ENCODE measurements at places on chromosomes 4 and X.

- no peak for DNase-seq
Observed at GRCh38 chr4:184348311-184349233, 125.8 kb downstream of the IRF2 start.

- no peak for DNase-seq
Observed at GRCh38 chrX:75273483-75273882, 402 bp upstream of the UPRT start.

GRCh38 chr4:107654694-107655093, 65.3 kb downstream of the PAPSS1 start:
- DNase-seq, result no peak

GRCh38 chrX:131577999-131578734, 34.3 kb downstream of the OR13H1 start:
- no peak for DNase-seq

- no peak for DNase-seq
Observed at GRCh38 chr4:54746218-54746617, 88.5 kb downstream of the KIT start.

DNA sequence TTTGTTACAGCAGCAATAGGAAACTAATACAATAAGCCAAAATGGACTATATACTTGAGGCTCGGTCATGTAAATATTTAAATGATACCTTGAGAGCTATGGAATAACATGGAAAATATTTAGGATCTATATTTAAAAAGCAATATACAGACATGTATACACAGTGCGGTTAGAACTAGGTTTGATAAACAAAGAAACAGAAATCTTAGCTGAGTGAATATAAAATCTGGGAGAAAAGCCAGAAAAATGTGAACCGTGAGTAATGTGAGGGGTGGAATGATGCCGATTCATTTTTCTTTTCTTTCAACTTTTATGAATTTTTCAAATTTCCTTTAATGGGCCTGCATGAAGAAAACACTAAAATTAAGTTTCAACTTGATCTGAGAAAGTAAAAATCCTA, 104.1 kb downstream of the ATXN3L start:
- DNase-seq, result no peak

- no peak for DNase-seq
Observed at GRCh38 chr4:16250661-16251365, 24.5 kb upstream of the TAPT1 start.

GRCh38 chr4:52655506-52655905, 3.6 kb downstream of the USP46 start:
- DNase-seq, result no peak

DNA sequence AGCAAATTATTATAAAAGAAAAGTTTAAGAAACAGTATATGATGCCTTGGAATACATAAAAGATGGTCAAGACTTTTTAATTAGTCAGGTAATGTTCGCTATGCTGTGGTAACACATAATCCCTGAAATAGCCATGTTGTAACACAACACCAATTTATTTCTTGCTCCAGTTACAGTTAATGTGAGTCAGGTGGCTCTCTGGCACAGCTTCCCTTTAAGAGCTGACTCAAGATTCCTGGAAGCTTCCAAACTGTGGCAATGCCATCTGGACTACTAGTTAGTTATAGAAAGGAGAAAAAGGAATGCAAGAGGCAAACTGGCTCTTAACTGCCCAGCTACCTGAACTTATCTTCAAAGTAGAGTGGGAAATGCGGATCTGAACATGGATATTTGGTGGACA, 210.5 kb downstream of the CHM start:
- no peak for DNase-seq

DNA sequence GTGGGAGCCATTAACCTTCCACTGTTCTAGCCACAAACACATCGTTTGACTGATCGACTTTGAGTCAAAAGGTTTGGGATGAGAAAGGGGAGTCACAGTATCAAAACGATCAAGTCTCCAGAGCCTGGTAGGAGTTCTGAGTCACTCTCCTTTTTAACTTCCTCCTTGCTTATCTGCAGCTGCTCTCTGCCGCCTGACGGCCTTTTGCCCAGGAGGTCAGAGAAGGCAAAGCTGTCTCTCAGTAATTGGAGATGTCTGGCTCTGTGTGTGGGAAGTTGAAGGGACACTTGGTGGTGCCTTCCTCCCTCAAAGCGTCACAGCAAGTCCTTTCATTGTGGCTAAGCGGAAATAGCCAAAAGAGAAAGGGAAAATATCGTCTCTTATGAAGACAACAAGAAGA, 63.1 kb downstream of the ANOS1 start:
- no peak for DNase-seq

DNA sequence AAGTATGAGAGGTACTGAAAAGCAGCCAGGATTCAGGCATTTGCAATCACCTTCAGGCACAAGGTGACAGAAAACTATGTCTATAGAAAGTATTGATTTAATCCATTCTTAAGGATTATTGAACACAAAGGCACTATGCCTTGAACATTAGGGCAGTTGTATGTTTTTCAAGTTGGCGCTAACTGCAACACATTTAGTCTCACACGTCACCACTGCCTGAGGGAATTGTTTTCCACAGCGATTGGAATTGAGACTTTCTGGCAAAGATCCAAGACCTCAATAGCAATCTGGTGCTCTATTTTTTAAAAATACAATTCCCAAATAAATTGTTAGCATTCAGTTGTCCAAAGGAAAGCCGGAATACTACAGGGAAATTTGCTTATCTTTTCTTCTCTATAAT, 52.7 kb upstream of the FTHL17 start:
- no peak for DNase-seq

DNA sequence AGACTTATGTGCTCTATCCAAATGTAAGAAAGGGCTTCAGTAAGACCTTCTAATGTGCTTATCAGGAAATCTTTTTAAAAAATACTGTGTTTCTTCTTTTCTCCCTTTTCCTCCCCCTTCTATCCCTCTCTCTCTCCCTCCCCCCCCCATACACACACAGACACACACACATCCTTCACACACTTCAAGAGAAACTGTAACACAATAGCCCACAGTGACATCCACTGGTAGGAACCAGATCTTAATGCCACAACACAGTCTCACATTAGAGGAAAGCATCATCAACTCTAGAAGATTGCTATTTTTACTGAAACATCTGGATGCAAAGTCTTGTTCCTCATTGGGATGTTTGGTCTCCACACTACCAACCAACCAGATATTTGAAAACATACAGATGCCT, 4.6 kb downstream of the PCDH19 start:
- no peak for DNase-seq

Data from iPS DF 6.9 (cell line).